SJCRH30 (cell line): ENCODE measurements at places on chromosomes 7 and 10. TPM values are rescaled to one million over a fixed set of nuclear protein-coding genes. Genes with fewer than 3 reads are reported as not detected.

DNA sequence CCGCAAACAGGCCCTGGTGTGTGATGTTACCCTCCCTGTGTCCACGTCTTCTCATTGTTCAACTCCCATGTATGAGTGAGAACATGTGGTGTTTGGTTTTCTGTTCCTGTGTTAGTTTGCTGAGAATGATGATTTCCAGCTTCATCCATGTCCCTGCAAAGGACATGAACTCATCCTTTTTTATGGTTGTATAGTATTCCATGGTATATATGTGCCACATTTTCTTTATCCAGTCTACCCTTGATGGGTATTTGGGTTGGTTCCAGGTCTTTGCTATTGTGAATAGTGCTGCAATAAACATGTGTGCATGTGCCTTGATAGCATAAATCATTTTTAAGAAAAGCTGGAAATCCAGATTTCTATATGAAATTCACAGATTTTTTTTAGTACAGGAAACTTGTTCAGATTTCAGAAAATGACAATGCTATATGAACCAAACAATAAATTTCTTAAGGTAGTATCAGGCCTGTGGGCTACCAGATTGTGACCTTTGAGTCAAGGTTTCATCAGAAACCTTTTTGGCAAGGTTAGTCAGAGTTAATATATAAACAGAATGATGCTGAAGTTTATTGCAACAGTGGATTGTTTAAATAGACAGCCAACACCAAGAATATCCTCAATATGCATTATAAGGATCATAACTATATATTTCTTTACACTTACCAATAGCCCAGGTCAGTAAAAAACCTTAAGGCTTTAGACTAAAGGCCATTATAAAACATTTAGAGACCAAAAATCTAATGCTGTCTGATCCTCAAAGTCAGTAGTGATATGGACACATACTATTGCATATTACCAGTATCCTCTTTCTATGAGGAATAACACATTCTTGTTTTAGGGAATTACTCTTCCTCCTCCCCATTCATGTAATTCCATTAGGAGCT lies 68.7 kb upstream of the PAPSS2 start:
- no peak overlapping the region for H3K27ac ChIP-seq
- H3K27me3 ChIP-seq = no peaks in the 10 kb centered on the region
- H3K4me1 ChIP-seq = peaks cover 8% of the 10 kb centered on the region; the same call in 1 of the 2 replicates
- DNase-seq = no peak

DNA sequence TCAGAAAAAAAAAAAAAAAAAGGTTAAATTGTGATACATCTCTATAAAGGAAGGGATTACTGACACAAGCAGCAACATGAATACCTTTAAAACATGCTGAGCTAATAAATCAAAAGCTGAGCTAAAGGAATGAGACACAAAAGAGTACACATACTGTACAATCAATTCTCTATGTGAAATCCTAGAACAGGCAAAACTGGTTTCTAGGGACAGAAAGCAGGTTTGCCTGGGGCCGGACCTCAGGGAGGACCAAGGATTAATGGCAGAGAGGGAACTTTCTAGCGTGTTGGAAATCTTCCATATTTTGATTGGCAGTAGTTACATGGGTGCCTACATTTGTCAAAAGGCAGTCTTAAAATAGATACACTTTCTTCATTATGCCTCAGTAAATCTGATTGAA lies 52.5 kb downstream of the KLRG2 start:
- no peak for DNase-seq
- H3K4me1 ChIP-seq = peaks cover 3% of the 10 kb centered on the region; the same call in 1 of the 2 replicates
- 0 out of 2 replicates have a peak, but pooled peaks cover 7% of the 10 kb centered on the region for H3K36me3 ChIP-seq
- H3K27ac ChIP-seq = no peak overlapping the region
- no peaks in the 10 kb centered on the region for H3K27me3 ChIP-seq

GRCh38 chr7:93146036-93146435 lies 2.1 kb downstream of the SAMD9L start:
- no peaks in the 10 kb centered on the region for H3K36me3 ChIP-seq
- no peaks in the 10 kb centered on the region for H3K27me3 ChIP-seq
- H3K4me1 ChIP-seq = peaks cover 4% of the 10 kb centered on the region; the same call in 1 of the 2 replicates
- H3K4me3 ChIP-seq = no peak overlapping the region
- no peak for DNase-seq

DNA sequence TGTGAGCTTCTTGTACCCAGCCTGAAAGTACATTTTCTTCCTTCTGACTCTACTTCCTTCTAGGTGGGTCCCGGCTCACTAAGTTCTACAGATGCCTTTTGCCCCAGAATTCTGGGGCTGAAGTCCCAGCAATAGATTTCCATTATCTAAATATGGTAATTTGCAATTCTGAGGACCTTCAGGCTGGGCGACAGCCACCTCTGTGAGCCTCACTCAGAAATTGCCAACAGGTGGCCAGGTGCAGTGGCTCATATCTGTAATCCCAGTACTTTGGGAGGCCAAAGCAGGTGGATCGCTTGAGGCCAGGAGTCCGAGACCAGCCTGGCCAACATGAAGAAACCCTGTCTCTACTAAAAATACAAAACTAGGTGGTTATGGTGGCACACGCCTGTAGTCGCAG lies 23.7 kb downstream of the CREM start:
- DNase-seq = no peak
- H3K27ac ChIP-seq = no peak overlapping the region
- no peak overlapping the region for H3K4me3 ChIP-seq
- no peaks in the 10 kb centered on the region; the same call in 1 of the 2 replicates for H3K36me3 ChIP-seq
- H3K27me3 ChIP-seq = no peaks in the 10 kb centered on the region
- H3K4me1 ChIP-seq = no peaks in the 10 kb centered on the region

Gene PRPS1L1
- total RNA-seq = not detected in 2 replicates

- no peak overlapping the region for H3K4me3 ChIP-seq
- no peaks in the 10 kb centered on the region for H3K27me3 ChIP-seq
- H3K4me1 ChIP-seq = no peaks in the 10 kb centered on the region
- H3K36me3 ChIP-seq = no peaks in the 10 kb centered on the region
- H3K27ac ChIP-seq = no peak overlapping the region
- DNase-seq = no peak
Measured at GRCh38 chr7:18541871-18542212, 46.3 kb downstream of the HDAC9 start.

DNA sequence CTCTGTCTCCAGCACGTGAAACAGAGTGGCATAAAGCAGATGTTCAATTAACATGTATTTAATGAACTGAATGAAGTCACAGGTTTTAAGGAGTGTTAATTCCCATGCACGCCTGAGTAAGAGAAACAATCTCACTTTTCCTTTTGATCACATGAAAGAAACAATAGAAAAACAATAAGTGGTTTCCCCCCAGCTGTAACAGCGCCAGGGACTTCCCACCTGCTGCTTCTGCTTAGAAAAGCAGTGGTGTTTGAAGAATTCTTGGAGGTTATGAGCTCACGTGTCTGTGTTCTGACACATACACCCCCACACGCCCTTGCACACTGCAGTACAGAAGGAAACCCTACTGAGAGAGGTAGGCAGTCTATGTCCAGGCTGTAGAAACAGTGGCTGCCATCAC lies 51.3 kb upstream of the FRMD4A start:
- H3K4me3 ChIP-seq = no peak overlapping the region
- no peak overlapping the region for H3K27ac ChIP-seq
- H3K4me1 ChIP-seq = no peaks in the 10 kb centered on the region
- no peaks in the 10 kb centered on the region for H3K27me3 ChIP-seq

- no peaks in the 10 kb centered on the region for H3K27me3 ChIP-seq
- no peaks in the 10 kb centered on the region for H3K4me1 ChIP-seq
- no peaks in the 10 kb centered on the region for H3K36me3 ChIP-seq
- no peak overlapping the region for H3K27ac ChIP-seq
Measured at GRCh38 chr10:102997998-102998397, 79.9 kb downstream of the CNNM2 start.

- no peak for DNase-seq
- no peaks in the 10 kb centered on the region for H3K36me3 ChIP-seq
- H3K4me3 ChIP-seq = no peak overlapping the region
- no peak overlapping the region for H3K27ac ChIP-seq
- no peaks in the 10 kb centered on the region for H3K4me1 ChIP-seq
Measured at GRCh38 chr10:66394342-66395063, 531.3 kb upstream of the LRRTM3 start.

Gene TFPI2
- 4.3 and 5.4 TPM in 2 replicates for total RNA-seq

Gene BEND7
- 5.5 and 5.6 TPM in 2 replicates for total RNA-seq

DNA sequence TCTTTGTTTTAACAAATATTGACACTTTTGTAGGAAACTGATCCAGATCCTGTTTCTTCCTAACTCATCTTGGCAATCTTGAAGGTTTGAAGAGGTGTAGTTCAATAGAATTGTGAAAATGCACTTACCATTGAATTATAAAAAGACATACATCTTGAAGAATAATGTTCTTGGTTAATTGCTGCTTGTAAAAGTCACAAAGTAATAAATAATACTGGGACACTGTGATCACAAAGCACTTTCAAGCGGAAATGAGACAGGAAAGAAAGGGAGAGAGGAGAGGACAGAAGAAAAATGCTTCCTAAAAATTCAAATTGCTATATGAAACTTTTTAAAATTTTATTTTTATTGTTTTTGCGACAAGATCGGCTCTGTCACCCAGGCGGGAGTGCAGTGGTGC lies 15.2 kb upstream of the NFE2L3 start:
- H3K4me1 ChIP-seq = no peaks in the 10 kb centered on the region
- H3K36me3 ChIP-seq = no peaks in the 10 kb centered on the region
- peaks cover 6% of the 10 kb centered on the region; the same call in 1 of the 2 replicates for H3K27me3 ChIP-seq
- DNase-seq = no peak
- no peak overlapping the region for H3K27ac ChIP-seq

DNA sequence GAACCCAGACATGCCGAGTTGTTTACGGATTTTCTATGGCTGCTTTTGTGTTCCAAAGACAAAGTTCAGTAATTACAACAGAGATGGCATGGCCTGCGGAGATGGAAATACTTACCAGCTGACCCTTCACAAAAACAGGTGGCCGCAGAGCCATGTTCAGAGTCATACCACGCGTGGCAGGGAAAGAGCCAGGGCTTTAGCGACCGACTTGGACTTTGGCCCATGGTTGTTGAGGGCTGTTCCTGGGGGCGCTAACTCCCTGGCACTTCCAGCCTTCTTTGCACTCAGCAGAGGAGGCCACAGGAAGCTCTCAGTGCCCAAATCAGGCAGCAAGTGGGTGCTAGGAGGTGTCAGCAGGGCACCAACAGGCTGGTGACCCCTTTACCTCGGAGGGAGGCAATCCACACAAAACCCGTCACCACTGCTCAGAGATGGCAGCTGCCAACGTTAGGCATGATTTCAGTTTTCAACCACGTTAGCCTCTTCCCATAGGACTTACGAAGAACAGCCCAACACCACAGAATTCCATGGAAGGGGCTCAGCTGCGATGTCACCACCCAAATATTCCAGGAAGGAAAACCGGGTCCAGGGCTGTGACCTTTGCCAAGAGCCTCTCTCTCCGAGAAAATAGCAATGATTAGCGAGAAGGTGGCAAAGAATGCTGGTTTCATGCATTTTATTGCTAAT lies 21.4 kb upstream of the CNPY1 start:
- H3K36me3 ChIP-seq = no peaks in the 10 kb centered on the region; the same call in 1 of the 2 replicates
- H3K27me3 ChIP-seq = peaks cover 19% of the 10 kb centered on the region
- H3K4me1 ChIP-seq = peaks cover 6% of the 10 kb centered on the region; the same call in 1 of the 2 replicates
- no peak overlapping the region for H3K4me3 ChIP-seq
- peak; percentile 22 for DNase-seq

Gene AGMO
- total RNA-seq = 0.20 TPM in 1 of 2 replicates, not detected in the other

Gene NME8
- total RNA-seq = not detected in 2 replicates

GRCh38 chr10:132688580-132689420 lies 97.1 kb downstream of the NKX6-2 start:
- H3K27ac ChIP-seq = no peak overlapping the region
- H3K27me3 ChIP-seq = no peaks in the 10 kb centered on the region
- H3K36me3 ChIP-seq = no peaks in the 10 kb centered on the region
- DNase-seq = no peak
- no peak overlapping the region for H3K4me3 ChIP-seq

DNA sequence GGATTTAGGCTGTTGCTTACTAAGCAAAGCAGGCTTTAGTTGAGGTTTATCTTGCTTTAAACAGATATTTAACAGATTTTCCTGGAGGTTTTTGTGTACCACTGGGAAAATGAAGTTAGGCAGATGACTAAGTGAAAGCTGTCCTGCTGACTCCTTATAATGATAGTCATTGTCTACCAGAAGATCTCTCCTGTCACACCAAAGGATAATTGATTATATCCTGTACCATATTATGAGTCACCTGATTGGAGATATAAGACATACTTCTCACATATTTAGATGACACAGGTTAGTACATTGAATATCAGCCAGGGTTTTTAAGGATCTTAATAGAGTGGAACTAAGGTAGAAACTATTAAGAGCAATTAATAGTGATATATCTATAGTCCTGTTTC lies 68.4 kb downstream of the PTEN start:
- no peaks in the 10 kb centered on the region for H3K27me3 ChIP-seq
- H3K36me3 ChIP-seq = no peaks in the 10 kb centered on the region; the same call in 1 of the 2 replicates
- H3K4me3 ChIP-seq = no peak overlapping the region
- no peaks in the 10 kb centered on the region for H3K4me1 ChIP-seq

Gene KMT2E
- 50.1 and 68.3 TPM in 2 replicates for total RNA-seq

- H3K36me3 ChIP-seq = no peaks in the 10 kb centered on the region
- DNase-seq = no peak
- no peak overlapping the region for H3K4me3 ChIP-seq
- H3K4me1 ChIP-seq = no peaks in the 10 kb centered on the region
- no peaks in the 10 kb centered on the region for H3K27me3 ChIP-seq
Measured at GRCh38 chr7:82975811-82976468, 186.7 kb downstream of the PCLO start.

GRCh38 chr10:106793617-106794016 lies 370.9 kb downstream of the SORCS1 start:
- no peak for DNase-seq
- no peaks in the 10 kb centered on the region for H3K27me3 ChIP-seq
- peaks cover 14% of the 10 kb centered on the region for H3K4me1 ChIP-seq

- H3K36me3 ChIP-seq = no peaks in the 10 kb centered on the region
- H3K27me3 ChIP-seq = no peaks in the 10 kb centered on the region
- no peak overlapping the region for H3K4me3 ChIP-seq
- H3K4me1 ChIP-seq = no peaks in the 10 kb centered on the region
- no peak for DNase-seq
Measured at GRCh38 chr10:124075231-124075955, 18.0 kb downstream of the CHST15 start.

DNA sequence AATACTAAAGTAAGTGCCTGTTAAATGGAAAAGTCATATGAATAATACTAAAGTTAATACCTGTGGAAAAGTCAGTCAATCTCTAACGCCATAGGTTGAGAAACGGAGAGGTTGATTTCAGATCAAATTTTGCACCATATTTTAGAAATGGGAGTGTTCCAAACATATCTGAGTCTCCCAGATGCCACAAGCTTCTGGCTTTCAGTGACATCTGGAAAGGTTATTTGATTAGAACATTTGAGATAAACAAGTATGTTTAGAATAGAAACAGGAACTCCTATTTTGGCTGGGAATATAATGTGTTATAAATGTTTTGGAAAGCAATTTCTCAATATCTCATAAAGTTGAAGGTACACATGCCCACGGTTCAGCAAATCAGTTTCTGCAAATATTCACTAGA lies 5.8 kb downstream of the MACC1 start:
- H3K27ac ChIP-seq = no peak overlapping the region
- H3K36me3 ChIP-seq = no peaks in the 10 kb centered on the region
- H3K4me3 ChIP-seq = no peak overlapping the region
- H3K27me3 ChIP-seq = no peaks in the 10 kb centered on the region
- no peaks in the 10 kb centered on the region for H3K4me1 ChIP-seq

Gene PBLD
- 0.36 and 0.89 TPM in 2 replicates for total RNA-seq

DNA sequence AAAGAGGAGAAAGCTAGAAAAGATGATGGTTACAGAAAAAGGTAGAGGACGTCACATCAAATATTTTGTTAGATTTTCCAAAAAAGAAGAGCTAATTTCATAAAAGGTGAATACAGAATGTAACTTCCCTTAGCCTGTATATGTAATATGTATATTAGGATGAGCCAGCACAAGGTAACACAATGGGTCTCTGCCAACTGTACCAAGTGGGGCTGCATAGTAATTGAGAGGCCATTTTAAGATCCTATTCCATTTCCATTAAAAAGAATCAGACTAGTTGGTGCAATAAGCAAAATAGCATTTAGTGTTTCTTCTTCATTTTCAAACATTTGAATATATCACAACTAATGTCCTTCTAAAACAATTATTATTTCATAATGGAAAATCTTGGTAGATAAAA lies 134.6 kb downstream of the SEMA3A start:
- H3K27me3 ChIP-seq = no peaks in the 10 kb centered on the region
- H3K4me1 ChIP-seq = no peaks in the 10 kb centered on the region
- DNase-seq = no peak
- H3K36me3 ChIP-seq = peaks cover 2% of the 10 kb centered on the region; the same call in 1 of the 2 replicates
